AG08396 (cell line): ENCODE measurements at places on chromosomes 6 and 20.

GRCh38 chr6:141956046-141956761, 176.5 kb upstream of the GJE1 start:
- DNase-seq = peak; percentile 36

DNA sequence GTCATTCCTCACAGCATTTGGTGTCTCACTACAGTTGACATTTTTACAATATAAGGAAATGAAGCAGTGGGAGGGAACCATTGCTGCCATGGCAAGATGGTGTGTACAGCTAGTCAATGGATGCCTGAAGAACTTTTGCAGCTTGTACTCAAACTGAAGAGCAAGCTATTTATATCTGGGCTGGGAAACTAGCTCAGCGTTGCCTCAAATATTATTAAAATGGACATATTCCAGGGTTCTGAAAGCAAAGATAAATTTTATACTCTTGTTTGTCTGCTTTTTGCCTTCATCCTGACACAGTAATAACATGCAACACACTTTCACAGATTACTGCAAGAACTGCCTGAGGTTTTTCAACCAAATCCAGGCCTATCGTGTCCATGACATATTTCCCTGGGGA, 156.4 kb upstream of the COL21A1 start:
- DNase-seq = no peak

- DNase-seq = no peak
Measured at GRCh38 chr6:39289490-39289889, 24.7 kb downstream of the KCNK17 start.

DNA sequence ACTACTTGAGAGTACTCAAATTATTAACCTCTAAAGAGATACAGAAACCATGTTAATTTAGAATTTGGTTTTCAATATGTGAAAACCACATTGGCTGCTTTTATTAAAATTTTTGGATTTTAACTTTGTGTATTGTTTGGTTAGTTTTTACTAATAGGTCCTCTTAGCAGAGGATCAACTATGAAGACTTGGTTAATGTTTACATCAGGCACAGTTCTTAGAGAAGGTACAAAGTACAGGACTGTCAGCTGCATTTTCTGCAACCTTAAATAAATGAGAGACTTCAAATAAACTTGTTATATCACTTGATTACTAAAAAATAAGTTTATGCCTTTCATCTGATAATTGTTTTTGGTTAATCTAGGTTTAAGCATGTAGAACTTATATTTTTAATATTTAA, 89.1 kb downstream of the PHF3 start:
- no peak for DNase-seq

- DNase-seq = no peak
Measured at GRCh38 chr20:33679758-33680485, 5.7 kb upstream of the NECAB3 start.

GRCh38 chr6:119890470-119890869, 540.9 kb upstream of the MAN1A1 start:
- no peak for DNase-seq

DNA sequence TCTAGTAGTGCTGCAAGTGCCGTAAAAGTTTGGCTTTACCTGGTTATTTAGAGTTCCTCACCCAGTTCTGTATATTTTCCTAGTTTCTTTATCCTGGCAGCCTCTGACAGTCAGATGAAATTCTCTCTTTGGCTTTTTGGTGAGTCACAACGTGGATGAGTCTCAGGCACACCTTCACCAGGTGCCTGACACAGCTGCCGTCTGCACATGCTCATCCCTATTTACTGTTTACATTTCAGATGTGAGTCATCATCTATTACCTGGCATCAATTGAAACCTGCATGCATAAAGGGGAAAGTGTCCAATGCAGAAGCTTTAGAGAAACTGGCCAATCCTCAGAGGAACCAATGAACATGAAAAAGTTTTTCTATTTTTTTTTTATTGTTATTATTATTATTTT, 33.3 kb upstream of the ADGRF4 start:
- no peak for DNase-seq

GRCh38 chr6:147789430-147789947, 281.0 kb downstream of the SAMD5 start:
- no peak for DNase-seq
